Activated CD4-positive, alpha-beta T cell treated with anti-CD3 and anti-CD28 coated beads, Interleukin-2, amount 50 U/mL, for 16 hours (primary cell): ENCODE measurements at places on chromosomes 2 and 18.

DNA sequence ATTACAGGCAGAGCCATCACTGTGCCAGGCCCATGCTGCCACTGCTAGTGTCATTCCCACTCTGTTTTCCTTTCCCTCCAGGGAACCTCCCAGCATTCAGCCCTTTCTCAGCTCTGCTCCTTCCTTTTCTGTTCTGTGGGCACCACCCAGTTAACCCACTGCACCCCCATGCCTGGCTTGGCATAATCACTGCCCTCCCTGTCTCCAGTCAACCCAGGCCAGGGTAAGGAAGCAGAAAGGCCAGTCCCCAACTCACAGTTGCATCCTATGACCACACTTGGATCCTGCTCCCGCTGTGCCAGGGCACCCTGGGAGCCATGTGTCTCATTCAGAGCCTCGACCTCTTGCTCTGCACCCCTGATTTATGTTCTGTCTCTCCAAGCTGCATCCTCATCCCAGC, 32.2 kb downstream of the DPYSL5 start:
- DNase-seq: no peak

DNA sequence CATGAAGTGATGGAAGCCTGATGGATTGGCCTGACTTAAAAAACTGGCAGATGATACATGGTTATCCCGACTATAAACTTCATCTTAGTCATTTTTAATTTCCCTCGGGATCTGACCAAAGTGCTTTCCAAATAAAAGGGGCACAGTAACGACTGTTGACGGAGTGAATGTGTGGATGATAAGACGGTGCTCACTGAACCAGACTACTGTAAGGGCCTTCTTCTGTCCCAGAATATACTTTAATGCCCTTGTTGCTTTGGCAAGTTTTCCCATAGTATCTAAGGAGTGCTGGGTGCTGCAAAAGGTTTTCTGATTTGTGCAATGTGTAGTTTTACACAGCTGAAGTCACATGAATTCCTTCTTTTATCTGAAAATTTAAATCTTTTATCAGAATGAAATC, 373.5 kb downstream of the DSEL start:
- no peak for DNase-seq

- peak; percentile 20 for DNase-seq
Observed at GRCh38 chr2:127096280-127096679, 10.7 kb downstream of the BIN1 start.

GRCh38 chr2:143176606-143177005, 47.4 kb downstream of the ARHGAP15 start:
- DNase-seq: no peak

DNA sequence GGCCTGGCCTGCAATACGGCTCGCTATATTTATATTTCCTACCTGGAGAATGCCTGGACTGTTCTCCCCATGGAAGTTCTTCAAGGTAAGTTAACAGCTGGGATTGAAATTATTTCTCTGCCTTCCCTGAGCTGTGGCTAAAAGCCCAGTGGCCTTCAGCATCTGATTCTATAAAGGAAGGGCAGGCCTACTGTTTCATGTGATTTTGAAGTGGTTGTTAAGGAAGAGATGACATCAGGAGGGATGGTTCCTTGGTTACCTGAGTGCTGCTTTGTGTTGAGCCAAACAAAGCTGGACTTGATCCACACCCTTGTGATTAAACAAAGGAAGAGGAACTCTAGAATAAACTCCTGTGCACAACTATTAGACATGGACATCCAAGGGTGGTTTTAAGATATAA, 61.6 kb downstream of the MFSD6 start:
- DNase-seq: no peak

GRCh38 chr2:176128982-176129796, at the start of gene HOXD8:
HOXD8 (plus strand) TSS chr2:176129705; CDS start chr2:176130367, 662 bp downstream.
- no peak for DNase-seq

GRCh38 chr18:32891130-32891529, 118.3 kb upstream of the KLHL14 start:
- no peak for DNase-seq
